ENCODE measurements at places on chromosomes 1 and 21. TPM values are rescaled to one million over a fixed set of nuclear protein-coding genes. Genes with fewer than 3 reads are reported as not detected.

GRCh38 chr1:11746092-11746491, 10.2 kb downstream of the AGTRAP start:
- H3K27ac ChIP-seq, result no peak overlapping the region
- H3K4me3 ChIP-seq, result no peak overlapping the region
- H3K36me3 ChIP-seq, result peaks cover 5% of the 10 kb centered on the region
- H3K4me1 ChIP-seq, result no peaks in the 10 kb centered on the region
- DNase-seq, result peak; percentile 38
- H3K27me3 ChIP-seq, result no peaks in the 10 kb centered on the region

GRCh38 chr1:1307923-1308755, at the start of the genes ACAP3 and PUSL1:
ACAP3 (minus strand) TSS chr1:1307930; CDS start chr1:1307815, 115 bp downstream.
PUSL1 (plus strand) TSS chr1:1308597; CDS start chr1:1308644, 47 bp downstream.
- peaks cover 13% of the 10 kb centered on the region for H3K4me1 ChIP-seq
- no peaks in the 10 kb centered on the region for H3K27me3 ChIP-seq
- peaks cover 6% of the 10 kb centered on the region for H3K36me3 ChIP-seq
- H3K4me3 ChIP-seq, result peak within 1 kb of the TSS; percentile 69

- no peaks in the 10 kb centered on the region for H3K27me3 ChIP-seq
- no peak for DNase-seq
- no peak overlapping the region for H3K4me3 ChIP-seq
- H3K36me3 ChIP-seq, result peaks cover 90% of the 10 kb centered on the region
These were observed 6.2 kb downstream of the AMPD2 start for GRCh38 chr1:109625601-109626560.

DNA sequence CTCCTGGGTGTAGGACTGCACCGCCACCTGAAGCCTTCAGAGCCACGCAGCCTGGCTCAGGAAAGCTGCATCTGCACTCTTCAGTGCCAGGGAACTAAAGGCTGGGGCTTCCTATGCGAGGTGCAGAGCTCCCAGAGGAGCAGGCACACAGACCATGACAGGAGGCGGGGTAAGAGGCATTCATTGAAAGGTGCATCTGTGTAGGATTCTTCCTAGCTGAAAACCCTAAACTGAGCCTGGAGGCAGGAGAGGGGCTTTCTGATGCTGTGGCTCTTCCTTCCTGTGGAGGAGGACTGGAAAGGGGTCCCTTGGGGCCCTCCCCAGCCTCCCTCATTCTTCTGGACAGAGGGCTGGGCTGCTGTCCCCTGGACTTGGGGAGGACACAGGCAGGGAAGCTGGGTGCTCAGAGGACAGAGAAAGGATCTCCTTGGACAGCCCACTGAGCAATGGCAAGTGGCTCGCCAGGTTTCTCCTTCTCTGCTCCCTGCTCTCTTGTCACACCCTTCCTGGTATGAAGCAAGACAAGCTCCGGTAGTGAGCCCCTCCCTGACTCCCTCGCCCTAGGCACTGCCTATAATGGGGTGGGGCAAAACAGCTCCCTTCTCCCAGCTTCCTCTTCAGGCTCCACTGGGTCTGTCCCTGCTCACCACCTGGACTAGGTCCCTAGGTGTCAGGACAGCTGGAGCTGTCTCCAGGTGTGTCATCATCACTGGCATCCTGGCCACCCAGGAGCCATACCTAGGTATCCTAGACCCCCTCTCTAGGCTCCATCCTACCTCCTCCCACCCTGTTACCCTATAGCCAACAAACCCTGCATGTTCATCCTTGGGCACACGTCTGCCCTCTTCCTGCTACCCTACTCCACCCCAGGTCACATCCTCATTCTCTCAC, 20.0 kb downstream of the S100A6 start:
- peak overlapping the region; percentile 75 for H3K27ac ChIP-seq
- H3K27me3 ChIP-seq, result no peaks in the 10 kb centered on the region
- H3K36me3 ChIP-seq, result no peaks in the 10 kb centered on the region

DNA sequence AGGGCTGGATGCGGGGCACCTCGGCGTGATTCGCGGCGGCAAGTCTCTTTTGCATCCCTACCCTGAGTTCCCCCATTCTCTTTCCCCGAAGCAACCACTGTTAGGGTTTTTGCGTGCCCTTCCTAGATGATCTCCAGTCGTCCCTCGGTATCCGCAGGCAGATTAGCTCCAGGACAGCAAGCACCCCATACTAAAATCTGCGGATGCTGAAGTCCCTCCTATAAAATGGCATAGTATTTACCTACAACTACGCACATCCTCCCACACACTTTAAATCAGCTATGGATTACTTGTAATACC, 22.8 kb upstream of the CFAP126 start:
- peak overlapping the region; percentile 30 for H3K27ac ChIP-seq
- H3K4me1 ChIP-seq, result no peaks in the 10 kb centered on the region
- peaks cover 5% of the 10 kb centered on the region for H3K27me3 ChIP-seq

DNA sequence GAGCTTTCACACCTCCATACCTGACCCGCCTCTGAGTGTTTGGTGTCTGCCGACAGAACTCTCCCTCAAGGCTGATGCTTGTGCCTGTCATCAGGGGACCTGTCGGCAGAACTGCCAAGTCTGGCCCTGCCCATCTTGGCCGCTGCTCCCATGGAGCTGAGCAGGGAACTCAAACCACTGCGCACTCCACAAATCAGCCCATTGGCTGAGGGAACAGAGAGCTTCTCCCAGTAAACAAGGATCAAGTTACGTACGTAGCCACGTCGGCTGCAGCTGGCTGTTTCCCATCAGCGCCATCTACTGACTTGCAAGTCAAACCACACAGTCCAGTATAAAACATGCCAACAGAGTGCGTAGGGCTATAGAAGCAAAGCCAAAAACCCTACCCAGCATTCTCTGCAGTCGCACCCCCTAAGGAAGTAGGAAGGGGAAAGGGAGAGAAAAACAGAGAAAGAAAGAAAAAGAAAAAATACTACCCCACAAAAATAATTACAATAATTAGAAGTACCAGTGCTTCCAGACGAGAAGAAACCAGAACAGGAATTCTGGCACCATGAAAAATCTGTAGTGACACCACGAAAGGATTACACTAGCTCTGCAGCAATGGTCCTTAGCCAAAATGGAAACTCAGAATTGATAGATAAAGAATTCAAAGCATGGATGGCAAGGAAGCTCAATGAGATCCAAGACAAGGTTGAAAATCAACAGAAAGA, 13.1 kb downstream of the KRTAP13-1 start:
- peak; percentile 35 for DNase-seq
- H3K27ac ChIP-seq, result no peak overlapping the region
- no peaks in the 10 kb centered on the region for H3K27me3 ChIP-seq
- no peaks in the 10 kb centered on the region for H3K36me3 ChIP-seq

DNA sequence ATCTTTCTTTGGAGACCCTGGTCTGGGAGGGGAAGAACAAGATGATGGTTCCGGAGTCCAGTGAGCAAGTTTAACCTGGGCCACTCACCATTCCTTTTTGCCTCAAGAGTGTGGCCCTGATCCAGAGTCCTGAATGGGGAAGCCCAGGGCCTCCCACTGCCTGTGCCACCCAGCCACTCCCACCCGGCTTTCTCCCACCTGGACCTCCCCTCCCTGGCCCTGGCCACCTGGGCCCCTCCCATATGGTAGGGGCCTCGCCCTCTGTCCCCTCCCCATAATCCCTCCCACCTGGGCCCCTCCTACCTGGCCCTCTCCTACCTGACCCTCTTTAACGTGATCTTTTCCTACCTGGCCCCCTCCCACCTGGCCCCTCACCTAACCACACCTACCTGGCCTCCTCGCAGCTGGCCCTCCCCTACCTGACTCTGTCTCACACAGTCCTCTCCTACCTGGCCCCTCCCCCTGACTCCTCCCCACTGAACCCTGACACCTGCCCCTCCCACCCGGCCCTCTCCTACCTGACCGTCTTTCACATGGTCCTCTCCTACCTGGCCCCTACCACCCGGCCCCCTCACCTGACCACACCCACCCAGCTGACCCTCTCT, 220.7 kb upstream of the VAMP3 start:
- no peaks in the 10 kb centered on the region for H3K27me3 ChIP-seq
- no peaks in the 10 kb centered on the region for H3K36me3 ChIP-seq
- H3K27ac ChIP-seq, result peak overlapping the region; percentile 93

DNA sequence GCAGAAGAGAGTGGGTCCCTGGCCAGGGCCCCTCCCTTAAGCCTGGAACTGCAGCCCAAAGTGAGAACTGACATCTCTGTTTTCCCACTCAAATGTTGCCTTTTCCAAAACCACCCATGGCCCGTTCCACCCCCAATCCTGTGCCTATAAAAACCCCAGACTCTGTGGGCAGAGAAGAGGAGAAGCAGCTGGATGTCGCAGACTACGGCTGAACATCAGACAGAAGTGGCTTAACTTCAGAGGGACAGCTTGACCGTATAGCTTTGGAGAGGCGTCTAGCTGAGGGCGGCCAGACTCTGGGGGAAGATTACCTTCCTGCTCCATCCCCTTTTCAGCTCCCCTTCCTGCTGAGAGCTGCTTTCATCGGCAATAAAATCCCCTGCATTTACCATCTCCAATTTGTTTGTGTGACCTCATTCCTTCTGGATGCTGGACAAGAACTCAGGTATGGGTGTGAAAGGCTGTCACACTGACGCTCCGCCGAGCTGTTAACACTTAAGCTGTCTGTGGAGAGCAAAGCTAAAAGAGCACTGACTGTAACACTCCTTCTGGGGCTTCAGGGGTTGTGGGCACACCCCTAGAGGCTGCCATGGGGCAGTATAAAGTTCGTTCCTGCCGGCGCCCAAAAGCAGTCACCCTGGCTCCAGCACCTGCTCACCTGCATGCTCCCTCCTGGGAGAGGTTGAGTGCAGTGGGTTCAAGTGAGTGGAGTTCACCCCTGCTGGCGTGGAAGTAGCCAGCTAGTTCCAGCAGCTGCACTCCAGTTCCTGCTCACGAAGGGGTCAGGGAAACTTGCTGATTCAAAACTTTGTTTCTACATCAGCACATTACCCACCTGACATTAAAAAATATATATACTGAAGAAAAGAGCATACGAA, 19.6 kb upstream of the ERO1B start:
- DNase-seq, result no peak
- H3K27me3 ChIP-seq, result no peaks in the 10 kb centered on the region
- H3K4me3 ChIP-seq, result no peak overlapping the region
- H3K36me3 ChIP-seq, result no peaks in the 10 kb centered on the region
- H3K4me1 ChIP-seq, result peaks cover 4% of the 10 kb centered on the region

DNA sequence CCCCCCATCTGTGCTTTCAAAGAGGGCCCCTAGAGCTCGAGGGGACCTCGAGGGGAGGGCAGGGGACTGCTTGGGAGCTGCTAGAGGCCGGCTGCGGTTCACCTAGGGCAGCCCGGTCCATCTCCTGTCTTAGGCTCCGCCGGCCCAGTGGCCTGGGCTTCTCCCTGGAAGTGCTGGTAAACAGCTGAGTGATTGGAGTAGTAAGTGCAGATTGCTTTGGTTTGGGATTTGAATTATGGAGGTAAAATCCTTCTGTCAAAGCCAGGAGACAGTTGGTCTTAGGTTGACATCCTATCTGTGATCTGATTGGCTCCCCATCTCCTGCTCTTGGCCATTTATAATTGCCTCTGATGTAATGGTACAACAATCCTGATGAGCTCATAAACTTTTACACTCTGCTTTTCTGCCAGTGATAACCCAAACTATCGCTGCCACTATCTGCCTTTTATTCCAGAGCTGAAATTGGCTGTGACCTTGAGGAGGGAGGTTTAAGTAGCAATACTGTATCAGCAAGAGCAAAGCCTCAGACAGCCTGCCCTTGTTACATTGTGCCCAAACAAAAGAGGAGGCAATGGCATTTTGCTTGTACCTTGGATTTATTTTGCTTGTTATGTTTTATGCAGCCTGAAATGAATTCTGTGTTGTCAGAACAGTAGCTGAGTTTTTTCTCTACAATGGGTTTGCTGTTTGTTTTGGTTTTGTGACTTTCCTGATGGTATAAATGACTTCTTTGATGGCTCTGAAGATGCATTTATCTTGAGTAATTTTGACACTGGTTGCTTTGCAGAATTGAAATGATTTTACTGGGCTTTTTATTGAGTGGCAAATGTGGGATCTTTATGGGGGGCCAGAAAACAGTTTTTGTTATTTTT, 2.4 kb downstream of the ARID1A start:
- peak; percentile 95 for DNase-seq
- H3K27me3 ChIP-seq, result no peaks in the 10 kb centered on the region

DNA sequence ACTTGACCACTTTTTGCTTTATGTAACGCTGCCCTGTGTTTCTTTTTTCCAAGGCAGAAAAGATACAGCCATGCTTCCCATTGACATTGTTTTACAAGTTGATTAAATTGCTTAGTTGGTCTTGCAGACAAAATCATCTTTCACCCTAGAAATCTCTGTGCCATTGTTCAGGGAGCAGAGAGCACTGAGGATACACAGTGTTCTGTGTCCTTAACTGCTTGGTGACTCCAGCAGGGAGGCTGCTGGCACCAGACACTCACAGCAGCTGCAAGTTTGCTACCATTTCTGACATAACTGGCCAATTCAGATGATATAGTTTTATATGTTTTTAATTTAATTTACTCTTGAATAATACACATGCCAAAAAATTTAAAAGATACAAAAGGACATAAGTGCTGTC, 118.7 kb downstream of the RGS2 start:
- DNase-seq, result no peak
- H3K36me3 ChIP-seq, result no peaks in the 10 kb centered on the region
- no peak overlapping the region for H3K4me3 ChIP-seq
- H3K4me1 ChIP-seq, result no peaks in the 10 kb centered on the region

GRCh38 chr1:184870319-184870718, 104.0 kb downstream of the NIBAN1 start:
- no peak overlapping the region for H3K4me3 ChIP-seq
- DNase-seq, result no peak
- H3K27ac ChIP-seq, result no peak overlapping the region
- H3K4me1 ChIP-seq, result no peaks in the 10 kb centered on the region
- H3K36me3 ChIP-seq, result no peaks in the 10 kb centered on the region

- DNase-seq, result no peak
- H3K4me3 ChIP-seq, result no peak overlapping the region
- no peak overlapping the region for H3K27ac ChIP-seq
- H3K4me1 ChIP-seq, result no peaks in the 10 kb centered on the region
These were observed 336.3 kb downstream of the PBX1 start for GRCh38 chr1:164895026-164895912.

DNA sequence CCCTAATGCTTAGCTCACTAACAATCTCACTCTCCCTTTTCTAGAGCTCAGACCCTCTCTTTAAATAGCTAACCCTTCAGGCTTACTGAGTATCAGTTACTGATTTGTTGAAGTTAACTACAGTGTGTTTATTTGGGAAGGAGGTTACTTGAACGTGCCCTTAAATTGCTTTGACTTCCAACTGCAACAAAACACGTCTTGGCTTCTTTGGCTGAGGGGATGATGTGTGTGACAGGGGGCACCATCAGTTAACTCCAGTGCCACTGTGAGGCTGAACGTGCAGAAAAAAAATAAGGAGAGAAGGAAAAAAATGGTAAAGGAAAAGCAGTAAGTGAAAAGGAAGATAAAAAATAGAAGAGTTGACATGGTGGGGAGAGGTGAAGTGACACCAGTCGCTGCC, 75.1 kb upstream of the NRIP1 start:
- peaks cover 14% of the 10 kb centered on the region for H3K4me1 ChIP-seq
- peak overlapping the region; percentile 87 for H3K27ac ChIP-seq
- DNase-seq, result no peak
- H3K4me3 ChIP-seq, result no peak overlapping the region
- no peaks in the 10 kb centered on the region for H3K36me3 ChIP-seq

GRCh38 chr1:182676274-182676673, 8.1 kb downstream of the RGS8 start:
- peaks cover 10% of the 10 kb centered on the region for H3K27me3 ChIP-seq
- no peak for DNase-seq
- H3K4me3 ChIP-seq, result no peak overlapping the region
- H3K4me1 ChIP-seq, result peaks cover 3% of the 10 kb centered on the region

Gene PROK1
- 0.06 TPM for polyA plus RNA-seq

Gene IGSF3
- 5.4 TPM for polyA plus RNA-seq

Gene IGSF8
- 29.5 TPM for polyA plus RNA-seq

Gene PPIAL4G
- polyA plus RNA-seq, result not detected

All from small intestine (tissue), 16 donors.